CD4-positive, alpha-beta T cell treated with Interferon gamma for 1 hour (primary cell): ENCODE measurements at places on chromosomes 3 and 15.

DNA sequence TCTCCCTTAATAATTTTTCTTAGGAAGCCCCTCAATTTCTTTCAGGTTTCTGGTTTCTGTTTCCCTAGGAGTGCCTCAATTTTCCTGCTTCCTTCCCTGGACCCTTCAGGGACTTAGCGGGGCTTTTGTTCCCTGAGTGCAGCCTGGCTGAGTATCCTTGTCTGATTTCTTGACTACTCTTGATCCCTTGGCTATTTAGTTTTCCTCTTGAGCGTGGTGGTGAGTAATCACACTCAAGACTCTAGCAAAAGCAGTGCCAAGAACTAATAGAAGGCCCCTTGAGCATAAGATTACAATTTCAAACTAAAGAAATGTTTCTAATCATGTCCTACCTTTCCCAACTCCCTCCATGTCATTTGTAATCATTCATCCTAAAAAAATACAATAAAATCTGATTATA is 94.3 kb upstream of the C3orf80 start:
- DNase-seq: no peak

- no peak for DNase-seq
Observed at GRCh38 chr3:22485954-22486353, 717.2 kb upstream of the UBE2E2 start.

- DNase-seq: peak; percentile 33
Observed at GRCh38 chr3:58355179-58355578, 22.5 kb downstream of the PXK start.

DNA sequence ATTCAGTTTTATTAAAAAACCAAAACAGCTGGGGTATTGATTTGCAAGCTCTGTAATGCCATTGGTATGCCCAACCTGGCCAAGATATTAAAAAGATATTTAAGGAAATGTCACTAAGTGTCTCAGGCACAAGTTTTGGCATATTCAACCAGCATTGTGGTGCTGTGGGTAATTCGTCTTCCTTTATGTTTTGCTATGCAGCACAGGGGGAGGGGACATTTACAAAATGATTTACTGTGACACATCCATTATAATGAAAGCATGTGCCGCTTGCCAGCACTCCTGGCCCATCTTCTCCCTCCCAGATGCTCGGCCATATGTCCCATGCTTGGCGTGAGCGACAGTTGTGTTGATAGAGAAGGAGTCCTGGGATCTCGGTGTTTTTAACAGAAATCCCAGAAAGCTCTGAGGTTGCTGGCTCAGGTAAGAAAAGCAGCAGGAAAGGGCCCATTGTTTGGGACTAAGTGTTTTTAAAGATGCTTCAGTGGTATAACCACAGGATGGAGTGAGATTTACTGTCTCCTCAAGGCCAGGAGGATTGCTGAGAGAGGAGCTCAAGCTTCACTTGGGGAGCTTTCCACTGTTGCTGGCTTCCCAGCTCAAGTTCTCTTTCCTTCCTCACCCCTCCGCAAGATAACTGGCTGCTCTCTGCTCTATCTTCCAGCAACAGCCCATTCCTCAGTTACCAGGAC is 158.2 kb upstream of the TSC22D2 start:
- no peak for DNase-seq
